ENCODE measurements at places on chromosomes 12 and 14. TPM values are rescaled to one million over a fixed set of nuclear protein-coding genes. Genes with fewer than 3 reads are reported as not detected.
A peak's percentile ranks its signal among the peaks of the same experiment; 100 is the strongest.

MSI1 gene
- total RNA-seq = 2.2 TPM

OSGEP gene
- total RNA-seq = 38.8 TPM

DNA sequence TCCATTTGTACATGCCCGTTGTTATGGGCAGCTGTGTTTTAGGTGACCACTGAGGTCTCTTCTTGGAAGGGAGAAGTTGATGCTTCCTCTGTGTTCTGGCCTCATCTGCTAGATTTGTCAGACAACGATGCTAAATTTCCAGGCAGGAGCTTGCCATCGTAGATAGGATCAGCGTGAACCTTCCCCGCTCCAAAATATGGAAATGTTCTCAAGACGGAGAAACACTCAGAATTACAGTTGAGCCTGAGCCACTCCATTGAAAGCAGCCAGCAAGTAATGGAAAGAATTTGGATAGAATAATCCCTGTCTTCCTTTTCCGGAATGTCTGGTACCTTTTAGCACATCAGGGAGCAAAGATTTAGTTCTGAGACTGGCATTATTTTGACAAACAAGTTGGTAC is 34.8 kb downstream of the TUNAR start:
- no peak for DNase-seq

GRCh38 chr12:31265722-31266121 is 60.2 kb downstream of the SINHCAF start:
- DNase-seq = no peak

GRCh38 chr12:93853698-93854478 is 176.7 kb downstream of the CRADD start:
- no peak for DNase-seq

DNA sequence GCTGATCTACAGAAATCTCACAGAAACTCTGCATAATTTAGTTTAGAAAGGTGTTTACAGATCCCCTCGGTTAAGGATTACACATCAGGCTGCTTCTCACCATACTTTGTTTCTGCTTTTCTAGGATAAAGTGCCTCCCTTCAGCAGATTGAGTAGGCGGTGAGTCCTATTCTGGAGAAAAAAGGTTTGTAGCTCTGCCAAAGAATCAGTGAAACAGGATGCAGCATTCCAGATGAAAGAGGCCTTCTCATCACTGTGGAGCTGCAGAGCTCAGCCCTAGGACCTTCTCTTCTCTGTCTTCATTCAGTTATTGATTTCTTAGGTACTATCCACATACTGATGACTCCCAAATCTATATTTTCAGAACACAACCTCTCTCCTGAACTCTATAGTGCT is 155.5 kb upstream of the KRR1 start:
- DNase-seq = no peak

DNA sequence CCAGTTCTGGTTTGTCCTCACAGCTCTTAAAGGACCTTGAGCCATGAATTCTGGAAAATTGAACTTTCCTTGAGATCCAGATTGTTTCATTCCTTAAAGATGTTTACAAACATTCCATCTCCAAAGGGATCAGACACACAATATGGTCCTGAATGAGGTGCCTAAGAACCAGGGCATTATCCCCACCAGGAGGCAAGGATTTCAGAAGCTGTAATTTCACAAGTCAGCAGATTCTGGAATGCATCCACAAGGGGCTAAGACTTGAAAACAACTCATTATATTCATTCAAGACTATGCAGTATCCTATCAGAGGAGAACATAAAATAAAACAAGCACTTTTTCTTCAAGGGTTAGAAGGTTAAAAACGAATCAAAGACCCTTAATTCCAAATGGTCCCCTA is 15.1 kb downstream of the KCNH5 start:
- no peak for DNase-seq

GRCh38 chr12:116614194-116614915 is 55.2 kb downstream of the MAP1LC3B2 start:
- no peak for DNase-seq

- DNase-seq = no peak
These were observed 8.2 kb upstream of the PPP1CC start for GRCh38 chr12:110750784-110751461.

GRCh38 chr14:95439881-95440280 is 76.6 kb downstream of the SYNE3 start:
- DNase-seq = no peak

FGF23 gene
- total RNA-seq = not detected

GRCh38 chr12:128840862-128841468 is 12.3 kb upstream of the GLT1D1 start:
- peak; percentile 22 for DNase-seq

ENDOU gene
- total RNA-seq = 0.40 TPM

DNA sequence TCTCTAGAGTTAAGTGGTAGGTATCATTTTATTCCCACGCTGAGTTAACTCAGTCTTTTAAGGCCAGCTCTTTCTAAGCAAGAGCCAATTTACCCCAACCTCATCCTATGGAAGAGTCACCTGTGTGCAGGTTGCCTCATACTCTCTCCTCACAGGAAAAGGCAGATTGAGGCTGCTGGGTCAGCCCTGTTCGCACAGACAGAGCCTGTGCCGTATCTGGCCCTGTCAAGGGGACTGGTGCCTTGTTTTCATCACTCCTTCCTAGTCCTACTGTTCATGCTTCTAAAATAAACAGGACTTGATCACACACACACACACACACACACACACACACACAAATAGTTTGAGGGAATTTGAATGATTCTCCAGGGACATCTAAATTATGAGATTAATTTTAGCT is 285.0 kb downstream of the SLC6A15 start:
- no peak for DNase-seq

- DNase-seq = no peak
These were observed 3.7 kb upstream of the IGF1 start for GRCh38 chr12:102484017-102484416.

CPM gene
- total RNA-seq = 32.5 TPM

- no peak for DNase-seq
These were observed 125.1 kb downstream of the GPR65 start for GRCh38 chr14:88130057-88130432.

DNA sequence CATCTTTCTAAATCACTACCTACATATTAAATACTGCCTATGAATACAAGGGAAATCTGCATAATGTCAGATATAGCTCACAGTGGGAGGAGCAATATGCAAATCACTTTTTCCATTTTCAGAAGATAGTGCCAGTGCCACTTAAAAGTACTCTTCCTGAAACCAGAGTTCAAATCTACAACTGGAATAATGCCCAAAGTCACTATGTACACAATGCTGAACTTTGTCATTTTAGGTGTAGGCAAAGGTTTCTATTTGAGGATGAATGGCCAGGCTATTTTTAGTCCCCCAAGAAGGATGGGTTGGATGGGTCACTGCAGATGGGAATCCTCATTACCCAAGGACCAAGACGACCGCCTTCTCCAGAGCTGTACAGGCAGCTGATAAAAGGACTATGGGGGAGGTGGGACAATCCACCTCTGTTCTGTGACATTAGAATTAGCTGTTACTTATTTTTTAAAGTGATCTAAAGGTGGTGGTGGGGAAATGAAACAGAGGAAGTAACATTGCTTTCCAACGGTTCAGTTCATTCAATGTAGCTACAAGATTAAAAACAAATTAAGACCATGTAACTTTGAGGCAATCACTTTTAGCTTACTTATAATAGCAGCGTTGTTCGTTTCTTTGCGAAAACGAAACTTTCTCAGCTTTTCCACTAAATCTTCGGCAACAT is 5.6 kb downstream of the GMFB start:
- DNase-seq = no peak

GRCh38 chr12:22408610-22409376 is 74.3 kb upstream of the ST8SIA1 start:
- DNase-seq = no peak

PCED1B gene
- 5.0 TPM for total RNA-seq

DNA sequence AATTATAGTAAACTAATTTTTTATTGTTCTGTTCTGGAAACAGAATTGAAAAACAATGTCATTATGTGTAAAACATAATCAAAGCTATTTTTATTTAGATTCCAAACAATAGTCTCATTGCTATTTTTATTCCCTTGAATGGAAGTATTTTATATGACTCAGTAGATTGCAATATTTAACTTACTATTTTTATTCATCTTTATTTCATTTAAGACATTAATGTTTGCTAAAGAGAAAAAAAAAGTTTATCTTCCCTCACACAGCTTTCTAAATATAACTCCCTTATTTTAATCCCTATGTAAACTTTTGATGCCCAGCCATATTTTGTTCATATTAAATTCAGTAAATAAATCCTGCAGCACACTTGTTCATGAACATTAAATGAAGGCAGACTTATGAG is 622.4 kb downstream of the SLC6A15 start:
- DNase-seq = no peak

NUP107 gene
- total RNA-seq = 51.4 TPM

VRTN gene
- total RNA-seq = not detected

DNA sequence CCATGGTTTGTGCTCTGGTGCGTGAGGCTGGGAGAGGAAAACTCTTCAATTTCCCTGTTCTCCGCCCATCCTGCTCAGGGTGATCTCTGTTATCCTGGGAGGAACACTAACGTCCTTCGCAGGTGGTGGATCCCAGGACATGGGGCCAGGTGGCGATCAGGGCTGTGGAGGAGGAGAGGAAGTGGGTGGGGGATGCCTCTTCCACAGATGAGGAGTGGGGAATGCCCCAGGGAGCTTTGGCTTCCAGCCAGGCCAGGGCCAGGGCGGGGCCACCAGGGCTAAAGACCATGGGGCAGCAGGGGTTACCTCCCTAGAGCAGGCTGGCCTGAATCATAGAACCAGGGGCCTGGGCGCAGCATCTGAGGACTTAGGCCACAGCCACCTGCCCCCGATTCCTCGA is 3.3 kb upstream of the KRT75 start:
- DNase-seq = no peak

DNA sequence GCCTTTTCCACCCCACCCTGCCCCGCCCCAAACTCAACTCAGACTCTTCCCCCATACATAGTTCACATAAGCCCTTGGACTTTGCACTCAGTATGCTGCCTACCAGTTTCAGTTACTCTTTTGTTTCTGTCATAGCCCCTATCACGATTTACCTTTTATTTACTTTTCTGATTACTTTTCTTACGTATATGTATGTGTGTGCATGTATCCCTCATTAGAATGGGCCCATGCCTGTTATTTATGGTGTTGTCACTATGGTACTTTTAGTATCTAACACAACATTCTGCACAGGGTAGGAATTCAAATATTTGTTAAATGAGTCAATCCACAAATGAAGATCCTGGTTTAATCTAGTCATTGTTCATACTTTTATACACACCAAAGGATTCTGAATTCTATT is 16.5 kb upstream of the LUM start:
- DNase-seq = no peak

DNA sequence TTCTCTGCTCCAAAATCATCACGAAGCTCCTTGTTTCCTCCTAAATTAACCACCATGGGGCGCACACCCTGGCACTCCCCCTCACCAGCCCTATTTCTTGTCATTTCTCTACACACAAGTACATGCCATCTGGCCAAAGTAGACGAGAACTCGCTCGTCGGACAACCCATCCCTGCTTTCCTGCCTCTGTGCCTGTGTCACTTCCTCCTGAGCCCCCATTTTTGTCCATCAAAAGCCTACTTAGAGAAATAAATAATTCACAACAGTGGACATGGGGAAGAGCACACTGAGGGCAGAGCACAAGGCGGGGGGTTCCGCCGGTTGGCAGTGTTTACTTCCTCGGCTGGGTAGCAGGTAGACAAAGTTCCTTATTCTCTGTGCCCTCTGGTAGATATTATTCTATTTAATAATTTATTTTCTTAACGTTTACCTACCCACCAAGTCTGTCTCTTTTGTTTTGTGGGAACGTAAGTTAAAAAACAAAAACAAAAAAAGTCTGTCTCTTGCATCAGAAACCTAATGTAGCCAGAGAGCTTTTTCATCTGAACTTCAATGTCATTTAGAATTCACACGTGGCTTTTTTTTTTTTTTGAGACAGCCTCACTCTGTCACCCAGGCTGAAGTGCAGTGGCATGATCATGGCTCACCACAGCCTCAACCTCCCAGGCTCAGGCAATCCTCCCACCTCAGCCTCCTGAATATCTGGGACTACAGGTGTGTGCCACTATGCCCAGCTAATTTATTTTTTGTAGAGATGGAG is 6.0 kb downstream of the VPS37B start:
- DNase-seq = no peak

GRCh38 chr12:58174316-58174715 is 232.9 kb downstream of the ATP23 start:
- DNase-seq = no peak

DNA sequence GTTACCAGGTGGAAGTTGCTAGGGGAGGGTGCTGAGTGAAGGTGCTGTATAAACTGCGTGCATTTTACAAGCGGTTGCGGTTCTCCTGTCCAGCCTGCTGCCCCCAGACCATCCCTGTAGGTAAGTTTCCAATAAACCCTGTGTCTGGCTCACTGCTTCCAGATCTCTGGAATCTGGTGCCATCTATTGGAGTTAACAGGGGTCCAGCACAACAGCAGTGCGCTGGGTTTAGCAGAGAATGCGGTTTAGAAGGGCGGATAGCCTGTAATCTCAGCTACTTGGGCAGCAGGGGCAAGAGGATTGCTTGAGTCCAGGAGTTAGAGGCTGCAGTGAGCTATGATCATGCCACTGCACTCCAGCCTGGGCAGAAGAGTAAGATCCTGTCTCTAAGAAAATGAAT is 4.9 kb downstream of the AACS start:
- DNase-seq = no peak

- no peak for DNase-seq
These were observed 38.5 kb downstream of the C2CD5 start for GRCh38 chr12:22505826-22506225.

DNA sequence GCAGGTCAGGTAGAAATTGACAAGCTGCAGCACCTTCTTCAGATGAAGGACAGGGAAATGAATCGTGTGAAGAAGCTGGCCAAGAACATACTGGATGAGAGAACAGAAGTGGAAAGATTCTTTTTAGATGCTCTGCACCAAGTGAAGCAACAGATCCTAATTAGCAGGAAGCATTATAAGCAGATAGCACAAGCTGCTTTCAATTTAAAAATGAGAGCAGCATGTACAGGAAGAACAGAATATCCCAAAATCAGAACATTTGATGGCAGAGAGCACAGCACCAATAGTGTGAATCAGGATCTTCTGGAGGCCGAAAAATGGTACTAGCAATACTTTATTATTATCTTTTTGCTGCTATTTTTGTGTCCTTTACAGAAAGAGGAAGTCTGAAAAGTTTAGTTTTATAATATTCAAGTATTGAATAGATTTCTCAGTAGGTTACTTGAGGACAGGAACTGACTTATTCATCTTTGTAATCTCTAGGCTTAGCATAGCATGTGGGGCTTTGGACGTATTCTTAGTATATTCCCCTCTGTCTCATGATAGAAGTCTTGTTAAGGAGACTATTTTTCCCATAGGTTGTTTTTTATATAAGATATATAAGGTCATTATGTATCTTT is 30.8 kb downstream of the BBOF1 start:
- no peak for DNase-seq

Data from sciatic nerve (tissue), 2 donors.